ENCODE measurements at places on chromosomes 4 and X.

GRCh38 chr4:7841071-7841470 is 98.6 kb downstream of the AFAP1 start:
- no peak for ATAC-seq

- ATAC-seq, result no peak
Measured at GRCh38 chrX:118198577-118198976, 82.0 kb upstream of the KLHL13 start.

DNA sequence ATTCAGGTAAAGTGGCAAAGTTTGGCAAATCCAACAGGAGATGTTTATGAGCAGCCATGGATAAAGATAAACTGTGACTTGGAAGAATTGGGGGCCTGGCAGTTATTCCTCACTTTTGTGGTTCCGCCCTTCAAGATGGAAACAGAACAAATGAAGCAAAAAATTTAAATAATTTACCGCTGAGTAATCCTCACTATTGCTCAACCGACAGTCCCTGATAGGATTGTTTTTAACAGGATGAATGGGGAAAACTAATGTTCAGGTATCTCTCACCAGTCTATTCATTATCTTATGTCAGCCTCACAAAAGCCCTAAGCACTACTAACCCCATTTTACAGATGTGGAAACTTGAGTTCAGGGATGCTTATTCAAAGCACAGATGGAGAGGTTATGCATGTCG is 90.8 kb downstream of the FNIP2 start:
- ATAC-seq, result no peak

DNA sequence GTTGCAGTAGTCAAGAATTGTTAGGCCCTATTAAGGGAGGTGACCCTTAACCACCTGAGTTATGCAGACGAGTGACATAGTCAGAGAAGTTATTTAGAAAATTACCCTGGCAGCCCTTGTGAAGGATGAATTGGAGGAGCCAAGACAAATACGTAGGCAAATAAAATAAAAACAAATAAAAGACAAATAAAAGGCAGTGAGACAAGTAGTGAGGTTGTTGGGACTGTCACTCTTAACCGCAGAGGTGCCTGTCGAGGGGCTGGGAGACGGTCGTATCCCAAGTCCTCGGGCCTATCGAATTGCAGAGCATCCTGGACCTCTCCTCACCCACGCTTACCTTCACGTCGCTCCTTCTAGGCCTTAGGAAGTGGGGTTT is 58.0 kb upstream of the ZC4H2 start:
- ATAC-seq, result no peak

DNA sequence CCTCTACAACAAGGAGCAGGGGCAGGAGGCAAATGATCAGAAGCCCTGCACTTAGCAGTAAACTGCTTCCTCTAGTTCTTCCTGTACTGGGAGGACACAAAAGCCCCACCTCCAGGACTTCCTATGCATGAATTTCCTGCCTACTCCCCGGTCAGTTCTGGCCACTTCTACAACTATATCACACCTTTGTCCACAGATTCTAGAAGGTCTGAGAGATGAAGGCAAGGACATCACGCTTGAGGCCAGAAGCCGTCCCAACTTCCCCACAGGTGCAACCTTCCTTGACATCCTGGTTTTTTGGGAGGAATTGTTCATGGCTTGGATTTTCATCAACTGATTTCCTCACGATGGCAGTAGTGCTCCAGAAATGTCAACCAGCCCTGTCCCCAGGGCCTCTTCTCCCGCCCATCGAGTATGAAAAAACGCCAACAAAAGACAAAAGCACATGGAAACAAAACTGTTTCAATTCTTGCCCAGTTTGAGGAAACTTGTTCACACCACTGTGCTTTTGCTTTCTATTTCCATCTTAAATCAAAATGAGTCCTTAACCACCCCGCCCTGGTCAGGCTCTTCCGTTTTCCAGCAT is 206.5 kb upstream of the STK26 start:
- ATAC-seq, result peak; percentile 90

GRCh38 chrX:31679861-31680260 is 608.0 kb upstream of the FTHL17 start:
- ATAC-seq, result no peak

DNA sequence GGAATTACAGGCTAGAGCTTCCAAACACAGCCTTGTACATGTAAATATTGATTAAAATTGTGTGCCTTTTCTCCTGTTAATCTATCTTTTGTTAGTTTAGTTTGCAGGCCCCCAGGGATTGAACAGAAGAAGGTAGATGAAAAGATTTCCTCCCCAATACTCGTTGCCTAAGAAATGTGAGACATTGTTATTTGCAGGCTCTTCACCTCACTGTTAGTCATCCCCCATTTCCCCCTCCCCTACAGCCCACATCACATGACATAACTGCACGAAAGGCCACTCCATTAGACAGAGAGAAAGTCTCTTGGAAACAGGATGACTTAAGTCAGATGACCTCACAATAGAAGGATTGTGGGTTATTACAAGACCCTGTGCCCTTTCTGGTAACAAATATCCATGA is 13.3 kb upstream of the MID1 start:
- peak; percentile 71 for ATAC-seq

DNA sequence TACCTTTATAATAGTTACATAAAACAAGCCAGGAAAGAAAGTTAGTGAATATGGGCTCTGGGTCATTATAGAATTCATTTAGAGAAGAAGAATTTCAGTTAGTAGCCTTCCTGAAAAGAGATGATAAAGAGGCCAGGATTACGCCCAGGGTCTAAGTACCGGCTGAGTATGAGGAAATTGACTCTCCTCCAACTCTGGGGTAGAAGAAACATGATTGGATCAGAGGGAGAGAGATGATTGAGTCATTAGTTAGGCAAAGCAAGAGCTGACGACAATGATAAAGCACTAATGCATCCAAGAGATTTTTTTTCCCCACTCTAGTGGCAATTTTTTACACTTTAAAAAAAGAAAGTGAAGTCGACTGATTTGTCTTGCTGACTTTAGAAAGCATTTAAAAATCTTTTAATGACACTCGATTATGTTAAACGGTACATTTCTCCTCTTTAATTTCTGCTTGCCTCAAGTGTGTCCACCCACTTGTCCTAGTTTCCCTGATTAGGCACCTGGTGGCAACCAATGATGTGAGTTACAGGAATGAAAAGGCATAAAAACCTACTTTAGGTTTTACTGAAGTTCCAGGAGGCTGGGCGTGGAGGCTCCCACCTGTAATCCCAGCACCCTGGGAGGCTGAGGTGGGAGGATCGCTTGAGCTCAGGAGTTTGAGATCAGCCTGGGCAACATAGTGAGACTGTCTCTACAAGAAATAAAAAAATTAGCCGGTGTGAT is 37.3 kb upstream of the IGFBP7 start:
- ATAC-seq, result no peak

DNA sequence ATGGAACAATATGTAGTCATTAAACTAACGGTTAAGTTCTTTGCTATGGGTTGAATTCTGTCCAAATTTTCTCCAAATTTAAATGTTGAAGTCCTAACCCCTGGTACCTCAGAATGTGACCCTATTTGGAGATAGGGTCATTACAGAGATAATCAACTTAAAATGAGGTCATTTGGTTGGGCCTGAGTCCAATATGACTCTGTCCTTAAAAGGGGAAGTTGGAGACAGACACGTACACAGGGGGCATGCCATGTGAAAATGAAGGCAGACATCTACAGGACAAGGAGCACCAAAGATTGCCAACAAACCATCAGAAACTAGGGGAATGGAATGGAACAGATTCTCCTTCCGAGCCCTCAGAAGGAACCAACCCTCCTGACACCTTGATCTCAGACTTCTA is 492.0 kb upstream of the FTHL17 start:
- ATAC-seq, result no peak

DNA sequence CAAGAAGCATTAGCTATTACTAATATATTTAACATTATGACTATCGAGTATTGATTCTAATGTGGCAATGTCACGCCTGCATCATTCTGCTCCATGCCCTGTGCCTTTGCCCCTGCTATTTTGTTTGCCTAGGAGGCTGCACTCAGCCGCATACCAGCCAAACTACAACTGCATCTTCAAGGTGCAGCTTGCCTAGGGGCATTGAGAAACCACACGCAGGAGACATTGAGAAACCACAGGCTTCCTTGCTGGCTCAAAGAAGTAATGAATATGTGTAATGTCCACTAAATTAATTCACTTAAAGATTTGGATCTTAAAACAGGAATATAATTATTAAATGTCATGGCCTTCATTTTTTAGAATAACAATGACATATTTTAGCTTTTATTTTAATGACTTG is 683.6 kb upstream of the TENM3 start:
- no peak for ATAC-seq

GRCh38 chrX:6446582-6446981 is 88.3 kb downstream of the VCX3A start:
- ATAC-seq, result no peak

DNA sequence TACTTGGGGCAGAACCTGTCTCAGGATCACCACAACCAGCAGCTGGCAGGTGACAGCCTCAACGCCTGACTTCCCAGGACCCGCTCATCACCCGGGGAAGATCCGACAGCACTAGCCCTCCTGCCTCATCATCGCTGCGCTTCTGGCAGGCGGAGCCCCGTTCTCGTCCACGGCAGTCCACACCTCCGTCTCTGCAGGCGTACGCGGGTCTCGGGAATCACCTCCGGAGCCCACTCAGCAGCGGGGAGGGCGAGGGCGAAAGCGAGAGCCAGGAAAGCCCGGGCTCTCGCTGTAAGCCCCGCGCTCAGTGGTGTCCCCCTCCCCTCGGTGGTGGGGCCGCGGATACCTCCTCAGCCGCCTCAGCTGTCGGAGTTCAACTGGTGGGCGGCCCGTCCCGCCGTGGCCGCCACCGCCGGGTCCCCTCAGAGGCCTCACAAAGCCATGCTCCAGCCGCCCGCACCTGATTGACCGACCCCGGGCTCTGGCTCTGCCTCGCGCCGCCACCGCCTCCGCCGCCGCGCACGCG is 518 bp upstream of the CNKSR2 start:
- no peak for ATAC-seq

DNA sequence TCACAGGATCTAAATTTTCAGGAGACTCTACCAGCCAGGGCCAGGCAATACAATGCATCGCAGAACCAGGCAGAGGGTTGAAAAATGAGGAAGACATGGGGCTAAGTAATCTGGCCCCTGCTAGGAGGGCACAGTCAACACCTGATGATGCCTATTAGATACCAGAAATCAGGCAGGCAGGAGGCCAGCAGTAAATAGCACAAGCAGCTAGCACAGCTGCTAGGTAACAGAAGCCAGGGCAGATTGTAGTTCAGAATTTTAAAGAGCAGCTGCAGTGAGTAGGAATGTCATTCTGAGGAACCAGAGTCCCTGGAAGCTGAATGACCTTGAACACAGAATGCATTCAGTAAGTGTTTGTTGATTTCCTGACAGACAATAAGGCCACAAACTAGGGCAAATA is 38.8 kb upstream of the TRPC5OS start:
- no peak for ATAC-seq

DNA sequence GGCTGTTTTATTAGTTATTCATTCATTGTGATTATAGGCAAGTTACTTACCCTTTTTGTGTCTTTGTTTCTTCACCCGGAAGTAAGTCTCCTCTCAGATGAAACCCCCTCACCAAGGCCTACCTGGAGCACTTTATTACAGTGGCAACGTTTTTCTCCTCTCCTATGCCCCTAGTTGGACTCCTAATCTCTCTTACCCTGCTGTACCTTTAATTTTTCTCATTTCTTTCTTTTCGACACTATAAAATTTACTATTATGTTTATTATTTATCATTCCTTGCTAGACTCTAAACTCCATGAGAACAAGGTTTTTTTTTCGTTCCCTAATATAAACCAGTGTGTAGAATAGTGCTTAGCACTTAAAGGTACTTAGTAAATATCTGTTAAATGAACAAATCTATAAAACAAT is 17.5 kb downstream of the STAP1 start:
- no peak for ATAC-seq

GRCh38 chrX:24117258-24117657 is 32.3 kb upstream of the ZFX start:
- peak; percentile 82 for ATAC-seq

GRCh38 chr4:79223993-79224776 is 101.7 kb downstream of the NAA11 start:
- no peak for ATAC-seq

DNA sequence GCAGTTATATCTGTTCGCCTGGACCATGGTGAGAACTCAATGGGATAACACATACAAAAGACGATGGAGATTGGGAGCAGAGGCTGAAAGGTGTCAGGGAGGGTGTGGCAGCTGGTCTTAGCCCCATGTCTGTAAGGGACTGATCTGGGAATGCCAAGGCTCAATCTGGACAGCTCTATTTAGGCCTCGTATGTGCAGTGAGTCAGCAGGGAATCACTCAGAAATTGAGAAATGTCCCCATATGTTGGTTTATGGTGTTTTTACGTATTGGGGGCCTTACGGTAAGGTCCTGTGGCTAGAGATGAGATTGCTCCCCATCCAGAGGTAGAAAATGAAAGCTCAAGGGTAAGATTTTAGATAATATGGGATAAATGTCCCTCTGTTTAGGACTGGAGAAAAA is 71.4 kb upstream of the TTC29 start:
- no peak for ATAC-seq

DNA sequence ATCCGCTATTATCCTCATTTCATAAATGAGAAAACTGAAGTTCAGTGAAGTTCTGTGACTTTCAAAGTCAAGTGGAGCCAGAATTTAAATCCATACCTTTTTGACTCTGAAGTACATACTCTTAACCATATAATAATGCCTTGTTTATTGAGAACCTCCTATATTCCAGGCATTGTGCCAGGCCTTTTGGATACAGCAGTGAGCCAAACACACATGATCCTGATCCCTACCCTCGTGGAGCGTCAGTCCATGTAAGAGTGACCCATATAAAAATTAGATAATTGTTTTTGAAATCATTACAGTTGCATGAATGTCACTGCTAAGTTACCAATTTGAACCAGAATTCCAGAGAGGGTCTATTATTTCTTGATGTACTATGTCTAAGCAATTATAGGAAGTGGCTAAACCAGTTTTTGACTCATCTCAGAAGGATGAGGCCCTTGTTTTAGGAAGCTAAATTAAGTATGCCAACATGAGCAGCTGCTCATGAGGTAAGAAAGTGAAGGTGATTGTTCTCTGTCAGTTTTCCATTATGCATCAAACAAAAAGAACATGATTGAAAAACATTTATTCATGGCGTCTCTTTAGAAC is 289.5 kb downstream of the GLUD2 start:
- no peak for ATAC-seq

- ATAC-seq, result peak; percentile 81
Measured at GRCh38 chr4:123588631-123589241, 192.1 kb downstream of the SPRY1 start.

GRCh38 chr4:150080337-150080736 is 2.1 kb downstream of the DCLK2 start:
- no peak for ATAC-seq

DNA sequence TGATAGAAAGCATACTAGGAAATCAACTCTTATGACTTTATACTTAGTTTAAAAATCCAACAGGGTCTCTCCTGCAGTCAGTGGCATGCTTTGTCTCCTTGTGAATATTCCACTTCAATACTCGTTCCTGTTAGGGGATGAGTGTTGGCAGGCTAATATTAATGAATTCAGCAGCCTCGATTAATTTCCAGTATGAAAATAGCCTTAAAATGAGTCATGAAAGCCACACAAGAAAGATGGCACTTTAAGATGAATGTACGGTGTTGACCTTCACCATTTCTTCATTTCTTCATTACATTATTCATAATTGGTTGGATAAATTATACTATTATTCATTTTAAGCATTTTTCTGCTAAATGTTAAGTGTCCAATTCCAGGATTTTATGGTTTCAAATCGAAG is 29.2 kb downstream of the GABRB1 start:
- ATAC-seq, result no peak

- ATAC-seq, result no peak
Measured at GRCh38 chr4:14906805-14907204, 95.5 kb upstream of the CPEB2 start.
